ENCODE measurements at places on chromosomes 2 and 18.

GRCh38 chr2:3060049-3060448, 317.6 kb downstream of the EIPR1 start:
- DNase-seq = no peak

- no peak for DNase-seq
Measured at GRCh38 chr2:136613096-136613495, 152.2 kb upstream of the THSD7B start.

DNA sequence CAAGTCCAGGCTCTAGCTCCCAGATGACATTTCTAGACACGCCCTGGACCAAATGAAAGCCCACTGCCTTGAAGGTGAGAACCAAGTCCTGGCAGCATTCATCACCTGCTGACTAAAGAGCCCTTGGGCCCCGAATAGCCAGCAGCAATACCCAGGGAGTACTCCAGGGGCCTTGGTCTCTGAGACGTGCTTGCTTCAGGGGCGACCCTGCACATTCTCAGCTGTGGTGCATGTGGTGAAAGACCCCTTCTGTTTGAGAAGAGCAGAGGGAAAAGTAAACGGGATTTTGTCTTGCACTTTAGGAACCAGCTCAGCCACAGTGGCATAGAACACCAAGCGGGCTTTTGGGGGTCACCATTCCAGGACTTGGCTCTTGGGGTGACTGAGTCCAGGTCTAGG, 260.5 kb upstream of the MYT1L start:
- no peak for DNase-seq

- DNase-seq = no peak
Measured at GRCh38 chr2:25492726-25493125, 151.0 kb upstream of the DNMT3A start.

DNA sequence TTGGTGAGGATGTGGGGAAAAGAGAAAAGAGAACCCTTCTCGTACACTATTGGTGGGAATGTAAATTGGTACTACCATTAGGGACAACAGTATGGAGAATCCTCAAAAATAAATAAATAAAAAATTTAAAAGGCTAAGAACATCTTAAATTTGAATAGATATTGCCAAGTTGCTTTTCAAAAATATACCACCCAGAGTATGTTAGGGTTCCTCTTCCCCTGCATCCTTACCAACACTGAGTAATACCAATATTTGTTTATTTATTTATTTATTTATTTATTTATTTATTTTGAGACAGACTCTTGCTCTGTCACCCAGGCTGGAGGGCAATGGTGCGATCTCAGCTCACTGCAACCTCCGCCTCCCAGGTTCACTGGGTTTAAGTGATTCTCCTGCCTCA, 5.5 kb upstream of the NRBP1 start:
- DNase-seq = no peak

DNA sequence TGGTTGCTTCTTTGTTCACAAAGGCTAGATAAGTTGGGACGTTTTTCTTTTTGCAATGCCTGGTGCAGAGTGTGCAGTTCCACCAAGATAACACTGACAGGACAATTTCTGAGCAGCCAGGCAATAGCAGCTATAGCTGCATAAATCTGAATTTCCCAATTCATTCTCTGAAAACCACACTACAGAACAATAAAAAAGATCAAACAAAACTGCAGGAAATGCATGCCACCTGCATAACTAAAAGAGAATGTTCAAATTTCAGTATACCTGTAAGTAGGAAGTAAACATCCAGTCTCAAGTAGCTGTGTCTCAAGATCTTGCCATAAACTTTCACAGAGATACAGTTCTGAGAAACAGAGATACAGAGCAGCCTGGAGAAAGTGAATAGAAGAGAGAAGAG, 5.3 kb upstream of the KCTD18 start:
- DNase-seq = no peak

Data from stimulated activated CD4-positive, alpha-beta T cell treated with anti-CD3 and anti-CD28 coated beads, TNF-alpha, amount 100 ng/mL, for 4 hours (primary cell).